NAMALWA (cell line): ENCODE measurements at places on chromosomes 3 and 15.

GRCh38 chr3:165457096-165457495 is 260.9 kb upstream of the SLITRK3 start:
- no peak for DNase-seq

- DNase-seq = no peak
Measured at GRCh38 chr3:16808393-16809107, 76.2 kb upstream of the PLCL2 start.

DNA sequence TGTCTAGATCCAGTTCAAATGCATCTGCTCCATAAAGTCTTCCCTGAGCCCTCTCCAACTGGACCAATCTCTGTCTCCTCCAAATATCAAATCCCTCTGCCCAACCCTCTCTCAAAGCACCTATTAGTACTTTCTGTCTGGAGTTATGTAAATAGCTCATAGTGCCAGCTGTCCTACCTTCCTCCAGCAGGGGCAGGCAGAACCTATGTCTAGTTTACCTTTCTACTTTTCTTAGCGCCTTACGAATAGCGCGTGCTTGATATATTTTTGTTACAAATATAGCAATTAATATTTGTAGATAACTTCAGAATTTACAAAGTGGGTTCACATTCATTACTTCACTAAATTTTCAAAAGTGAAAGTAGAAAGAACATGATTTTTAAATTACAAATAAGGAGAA is 14.0 kb upstream of the CCDC80 start:
- peak; percentile 26 for DNase-seq

DNA sequence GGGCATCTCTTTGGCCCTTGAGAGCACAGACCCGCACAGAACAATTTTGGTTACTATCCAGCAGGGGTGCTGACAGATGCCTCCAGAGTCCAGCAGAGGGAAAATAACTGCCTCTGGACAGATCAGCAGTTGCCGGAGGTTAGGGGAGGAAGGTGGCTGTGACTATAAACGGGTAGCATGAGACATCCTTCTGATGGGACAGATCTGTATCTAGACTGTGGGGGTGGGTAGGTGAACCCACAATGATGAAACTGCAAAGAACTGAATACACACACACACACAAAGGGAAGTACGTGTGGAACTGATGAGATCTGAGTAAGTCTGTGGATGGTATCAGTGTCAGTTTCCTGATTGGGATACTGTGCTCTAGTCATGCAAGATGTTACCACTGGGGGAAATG is 21.2 kb downstream of the ADAMTS7 start:
- no peak for DNase-seq

DNA sequence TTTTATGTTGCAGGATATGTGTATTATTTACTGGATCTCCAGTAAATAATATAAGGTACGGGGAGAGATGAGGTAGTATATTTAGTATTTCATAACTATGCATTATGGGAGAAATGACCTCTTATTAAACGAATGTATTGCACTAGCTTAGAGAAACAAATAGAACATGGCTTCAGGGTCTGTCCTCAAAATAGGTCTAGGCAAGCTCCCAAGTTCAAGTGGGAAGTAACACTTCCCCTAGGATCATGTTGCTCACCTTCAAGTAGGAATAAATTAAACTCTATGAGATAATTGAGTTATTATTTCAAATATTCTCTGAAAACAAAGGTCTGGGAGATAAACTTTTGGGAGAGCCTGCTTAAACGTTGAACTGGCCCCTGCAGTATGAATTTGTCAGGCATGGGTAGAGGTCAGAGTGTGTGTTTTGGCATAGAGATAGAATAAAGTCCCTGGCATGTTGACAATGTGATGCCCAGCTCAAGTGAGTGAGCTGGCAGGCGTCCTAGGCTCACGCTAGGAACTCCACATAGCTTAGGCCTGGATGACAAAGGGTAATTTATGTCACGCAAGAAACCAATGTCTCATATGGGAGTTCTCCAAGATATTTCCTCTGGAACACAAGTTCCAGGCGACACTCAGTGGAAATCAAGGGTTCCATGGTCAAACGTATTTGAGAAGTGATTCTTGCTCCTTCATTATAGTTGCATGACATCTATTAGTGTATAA is 236.8 kb downstream of the CACNA2D3 start:
- no peak for DNase-seq

DNA sequence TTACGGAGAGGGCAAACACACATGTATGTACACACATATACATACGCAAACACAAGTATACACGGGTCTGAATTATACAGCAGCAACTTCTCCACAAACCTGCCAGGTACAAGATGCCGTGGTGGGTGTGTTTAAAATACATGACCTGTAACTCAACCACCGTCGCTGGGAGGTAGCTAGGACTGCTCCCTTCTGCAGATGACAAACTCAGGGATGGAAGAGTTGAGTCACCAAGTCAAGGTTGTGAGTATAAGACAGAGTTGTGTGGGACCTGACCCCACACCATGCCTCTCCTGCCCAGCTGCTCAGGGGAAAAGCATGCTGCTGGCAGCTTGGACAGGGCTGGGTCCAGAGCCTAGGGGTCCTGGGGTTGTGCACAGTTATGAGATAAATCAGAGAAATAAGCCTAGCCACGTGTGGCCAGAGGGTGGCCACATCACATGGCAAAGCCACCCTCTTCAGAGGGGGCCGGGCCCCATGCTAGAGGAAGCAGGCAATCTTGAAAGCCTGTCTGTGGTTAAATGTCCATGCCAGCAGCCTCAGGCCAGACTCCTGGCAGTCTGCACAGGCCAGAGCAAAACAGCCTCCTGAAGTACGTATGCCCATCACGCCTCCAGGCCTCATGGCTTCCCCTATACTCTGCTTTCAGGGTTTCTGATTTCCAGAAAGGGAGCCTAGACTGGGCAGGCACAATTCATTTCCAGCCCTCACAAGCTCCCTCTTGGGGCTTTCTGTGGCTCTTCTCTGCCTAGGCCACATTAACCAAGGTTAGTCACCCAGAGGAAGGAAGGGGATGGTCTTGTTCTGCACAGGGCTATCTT is 107.7 kb upstream of the RPL32 start:
- DNase-seq = no peak

GRCh38 chr3:144128108-144128892 is 156.7 kb downstream of the DIPK2A start:
- DNase-seq = no peak

DNA sequence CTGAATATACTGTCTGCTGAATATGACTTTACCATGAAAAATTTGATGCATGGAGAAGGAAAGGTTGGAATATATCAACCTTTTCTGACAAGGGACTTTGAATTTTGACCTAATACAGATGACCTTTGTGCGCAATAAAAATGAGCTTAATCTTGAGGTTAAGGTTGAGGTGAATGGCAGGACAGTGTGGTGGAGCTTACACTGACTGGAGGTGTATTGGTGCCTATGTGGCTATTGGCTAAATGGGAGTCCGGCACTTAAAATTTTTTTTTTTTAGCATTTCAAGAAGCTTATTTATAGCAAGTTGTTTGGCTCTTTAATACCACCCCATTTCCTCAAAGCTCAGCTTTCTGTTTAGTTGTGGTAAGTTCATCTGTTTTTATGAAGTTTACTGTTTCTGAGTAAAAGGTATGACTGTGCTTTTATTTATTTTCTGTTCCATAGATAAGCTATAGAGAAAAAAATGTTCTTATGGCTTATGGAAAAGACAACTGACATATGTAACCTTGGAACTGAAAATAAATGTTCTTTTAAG is 15.2 kb downstream of the CDIN1 start:
- DNase-seq = no peak

DNA sequence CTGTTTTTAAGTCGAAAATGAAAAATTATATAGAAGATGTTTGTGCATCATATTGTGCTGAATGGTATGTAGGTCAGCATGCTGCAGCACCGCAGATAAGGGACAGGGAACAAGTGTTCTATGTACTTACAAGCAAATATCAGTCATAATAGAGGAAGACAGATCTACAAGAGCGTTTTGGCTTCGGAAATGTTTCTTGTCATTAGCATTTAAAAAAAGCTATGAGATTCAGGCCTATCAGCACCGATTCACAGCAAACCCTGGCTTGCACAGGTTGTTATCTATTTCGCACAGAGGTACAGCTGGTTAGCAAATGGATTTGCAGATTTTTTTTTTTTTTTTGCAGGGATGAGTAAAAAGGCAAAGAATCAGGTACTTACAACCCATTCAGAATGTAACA is 204.2 kb upstream of the TBC1D5 start:
- no peak for DNase-seq

- no peak for DNase-seq
Measured at GRCh38 chr15:58495891-58496408, 64.2 kb downstream of the LIPC start.

DNA sequence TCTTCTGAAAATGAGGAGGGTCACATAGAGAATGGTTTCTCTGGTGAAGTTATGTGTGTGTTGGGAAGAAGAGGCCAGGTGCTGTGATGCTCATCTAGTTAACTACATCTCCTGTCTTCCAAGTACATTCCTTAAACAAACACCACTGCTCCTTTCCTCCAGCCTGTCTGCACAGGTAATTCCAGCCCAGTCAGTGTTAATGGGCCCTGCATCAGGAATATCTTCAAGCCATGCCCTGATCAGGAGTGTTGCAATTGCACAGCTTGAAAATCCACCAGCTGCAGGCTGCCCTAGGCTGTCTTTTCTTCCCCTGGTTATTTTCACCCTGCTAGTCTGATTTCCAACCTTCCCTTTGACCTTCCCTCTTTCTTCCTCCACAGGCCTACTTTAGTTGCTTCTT is 41.9 kb upstream of the LMOD3 start:
- no peak for DNase-seq

DNA sequence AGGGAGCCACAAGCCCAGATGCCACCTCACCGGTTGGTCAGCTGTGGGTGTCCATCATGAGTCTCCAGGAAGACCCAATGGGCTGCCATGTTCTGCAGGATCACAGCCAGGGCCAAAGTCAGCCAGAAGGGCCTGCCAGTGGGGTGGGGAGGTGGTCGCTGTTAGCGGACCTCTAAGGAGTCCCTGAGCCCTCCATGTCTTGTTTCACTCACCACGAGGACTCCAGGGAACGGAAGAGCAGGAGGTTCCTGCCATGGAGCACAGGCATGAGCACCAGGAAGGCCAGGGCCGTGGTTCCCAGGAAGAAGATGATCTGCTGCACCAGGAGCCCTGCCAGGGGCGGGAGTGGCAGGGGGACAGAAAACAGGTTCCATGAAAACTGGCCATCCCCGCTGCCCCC is 8.6 kb downstream of the ISLR start:
- DNase-seq = no peak

DNA sequence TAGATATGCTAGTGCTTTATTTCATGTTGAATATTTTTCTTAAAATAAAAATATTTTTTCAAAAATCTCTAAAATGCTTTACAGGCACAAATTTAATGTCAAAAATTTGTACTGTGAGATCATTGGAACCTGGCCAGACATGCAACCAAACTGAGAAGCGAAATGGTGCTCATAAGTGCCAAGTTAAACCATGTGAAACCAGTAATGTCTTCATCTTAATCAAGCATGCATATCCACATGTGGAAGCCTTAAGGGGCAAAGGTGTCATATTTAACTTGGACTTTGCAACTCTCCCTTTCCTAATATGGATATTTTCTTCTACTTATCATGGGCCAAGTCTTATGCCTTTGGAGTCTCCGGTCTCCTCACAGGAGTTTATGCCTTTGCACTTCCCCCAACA is 208.9 kb upstream of the COL8A1 start:
- no peak for DNase-seq

GRCh38 chr3:17384567-17385296 is 357.7 kb downstream of the TBC1D5 start:
- no peak for DNase-seq

- no peak for DNase-seq
Measured at GRCh38 chr3:153246806-153247205, 84.8 kb downstream of the RAP2B start.

DNA sequence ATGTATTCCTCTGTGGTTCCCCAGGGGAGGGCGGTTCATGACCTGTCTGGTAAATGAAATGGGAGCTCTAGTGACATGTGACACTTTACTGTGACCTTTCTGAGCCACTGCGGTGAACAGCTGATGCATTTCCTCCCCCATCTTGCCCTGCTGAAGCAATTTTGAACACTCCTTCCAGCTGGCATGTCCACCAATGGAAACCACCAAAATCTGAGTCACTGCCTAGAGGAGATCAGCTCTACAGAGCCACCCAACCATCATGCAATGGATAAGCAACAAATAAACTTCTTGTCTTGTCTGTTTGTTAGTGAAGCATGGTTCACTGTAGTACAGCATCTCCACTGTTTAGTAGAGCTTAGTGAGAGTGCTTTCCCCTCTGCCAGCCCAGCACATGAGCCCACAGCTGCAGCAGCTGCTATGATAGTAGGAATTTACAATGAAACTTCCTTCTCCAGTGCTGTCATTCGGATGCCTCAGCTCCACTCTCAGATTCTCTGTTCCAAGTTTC is 479.4 kb downstream of the NTRK3 start:
- DNase-seq = no peak

- DNase-seq = no peak
Measured at GRCh38 chr3:136819731-136820679, 1.1 kb downstream of the SLC35G2 start.

- peak; percentile 88 for DNase-seq
Measured at GRCh38 chr15:90190606-90191343, 10.4 kb upstream of the SEMA4B start.

DNA sequence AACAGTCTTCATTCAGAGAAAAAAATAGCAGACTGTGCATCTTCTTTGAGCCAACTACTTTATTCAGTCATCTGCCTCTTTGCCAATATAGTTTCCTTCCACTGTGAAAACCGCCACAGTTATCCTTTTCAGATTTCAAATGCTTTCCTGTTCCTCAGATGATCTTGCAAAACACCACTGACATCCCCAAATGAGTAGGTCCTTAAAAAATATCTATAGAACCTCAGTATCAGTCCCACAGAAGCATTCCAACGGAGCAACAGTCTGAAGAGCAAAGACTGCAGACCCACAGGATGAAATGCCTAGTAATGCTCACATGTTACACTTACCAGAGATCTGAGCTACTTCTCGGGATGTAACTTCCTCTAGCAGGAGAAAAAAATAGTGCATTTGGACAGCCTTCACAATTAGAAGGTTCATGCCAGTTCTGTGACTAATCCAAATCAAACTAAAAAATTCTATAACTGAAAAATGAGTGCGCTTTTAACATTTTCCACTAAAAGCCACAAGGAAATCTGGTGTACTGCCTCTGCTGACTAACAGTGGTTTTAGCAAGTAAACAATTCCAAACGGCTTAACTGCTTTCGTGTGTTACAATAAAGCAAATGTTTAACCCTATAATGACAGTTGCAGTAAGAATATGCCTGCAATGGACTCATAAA is at the start of gene ANKRD28:
Gene ANKRD28, minus strand, starts transcription at position 338 of the 662 bp plus-strand sequence. CDS start 1,458 bp downstream, outside the sequence.
- DNase-seq = peak; percentile 80

DNA sequence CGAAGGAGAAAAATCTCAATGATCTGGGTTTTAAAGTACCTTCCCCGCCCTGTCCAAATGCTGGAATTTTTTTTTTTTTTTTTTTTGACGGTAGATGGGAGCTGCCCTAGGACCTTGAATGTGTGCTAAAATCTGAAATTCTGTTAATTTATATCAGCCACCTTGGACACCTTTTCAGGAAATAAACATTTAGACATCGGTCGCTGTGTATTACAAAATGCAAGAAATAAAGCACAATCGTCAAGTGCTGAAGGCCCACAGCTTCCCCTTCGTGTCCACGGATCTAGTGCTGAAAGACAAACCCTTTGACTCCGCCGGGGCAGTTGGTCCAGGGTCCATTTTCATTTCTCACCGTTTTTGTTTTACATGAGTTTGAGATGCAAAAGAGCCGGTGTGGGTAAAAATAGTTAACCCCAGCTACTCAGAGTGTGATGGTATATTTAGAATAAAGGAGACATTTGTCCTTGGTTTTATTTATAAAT is 90.2 kb upstream of the CHD2 start:
- DNase-seq = peak; percentile 89
